ENCODE measurements at places on chromosomes 4 and X.

DNA sequence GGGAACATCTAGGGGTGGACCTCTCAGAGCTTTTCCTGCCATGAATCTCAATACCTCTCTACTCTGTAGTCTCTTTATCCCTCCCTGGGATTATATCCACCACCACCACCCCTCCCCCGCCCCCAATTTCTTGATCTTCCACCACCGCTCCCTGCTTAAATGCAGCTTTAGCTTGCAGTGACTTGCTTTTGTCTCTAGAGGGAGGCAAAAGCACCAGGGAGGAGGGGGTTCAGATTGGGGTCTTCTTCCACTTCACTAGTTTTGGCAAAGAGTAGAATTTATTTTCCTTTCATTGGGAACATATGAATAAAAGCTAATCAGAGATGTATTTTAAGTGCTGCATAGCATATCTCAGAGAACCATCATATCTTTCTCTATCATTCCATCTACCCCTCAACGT lies 5.5 kb downstream of the ARHGAP36 start:
- DNase-seq: no peak

DNA sequence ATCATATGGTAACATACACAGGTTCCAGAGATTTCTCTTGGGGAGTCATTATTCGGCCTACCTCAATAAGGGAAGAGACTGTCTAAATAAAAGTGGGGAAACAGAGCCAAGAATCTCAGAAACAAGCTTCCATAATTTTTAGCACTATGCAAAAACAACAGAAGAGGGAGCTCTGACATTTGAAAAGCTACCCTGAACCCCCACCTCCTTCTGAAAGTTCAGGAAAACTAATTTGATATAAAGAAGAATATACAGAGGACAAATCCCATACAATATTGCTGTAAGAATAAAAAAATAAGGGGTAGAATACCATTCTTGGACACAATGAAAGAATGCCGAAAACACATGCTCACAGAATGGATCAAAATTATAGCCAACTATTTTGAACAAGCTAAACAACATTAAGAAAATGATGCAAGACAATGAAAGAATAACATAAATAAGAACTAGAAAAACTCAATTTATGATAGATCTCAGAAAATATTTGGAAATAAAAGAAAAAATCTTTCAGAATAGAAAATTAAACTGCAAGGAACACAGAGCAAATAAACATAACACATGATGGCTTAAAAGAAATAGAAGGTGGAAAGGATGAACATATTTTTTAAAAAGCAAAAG lies 14.4 kb upstream of the ZNF41 start:
- DNase-seq: peak; percentile 32

DNA sequence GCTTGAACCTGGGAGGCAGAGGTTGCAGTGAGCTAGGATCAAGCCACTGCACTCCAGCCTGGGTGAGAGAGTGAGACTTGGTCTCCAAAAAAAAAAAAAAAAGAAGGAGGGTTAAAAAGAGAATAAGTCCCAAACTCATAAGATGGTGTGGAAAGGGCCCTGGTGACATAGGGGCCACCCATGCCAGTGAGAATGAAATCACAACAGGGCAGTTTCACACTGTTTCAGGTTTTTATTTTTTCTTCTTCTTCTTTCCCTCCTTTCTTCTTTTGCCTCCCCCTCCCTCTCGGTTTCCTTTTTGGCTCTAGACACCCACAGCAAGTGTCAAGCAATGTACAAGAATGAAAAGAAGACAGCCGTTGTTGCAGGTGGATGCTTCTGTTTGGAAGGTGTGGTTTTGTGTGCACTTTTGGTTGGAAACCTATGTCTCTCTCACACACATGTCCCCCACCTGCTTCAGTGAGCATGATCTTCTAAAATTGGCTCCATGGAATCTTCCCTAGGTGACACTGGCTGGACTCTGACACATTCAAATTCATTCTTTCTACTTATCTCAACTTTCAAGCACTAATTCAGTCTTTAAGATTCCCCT lies 14.4 kb upstream of the TLR8 start:
- no peak for DNase-seq

DNA sequence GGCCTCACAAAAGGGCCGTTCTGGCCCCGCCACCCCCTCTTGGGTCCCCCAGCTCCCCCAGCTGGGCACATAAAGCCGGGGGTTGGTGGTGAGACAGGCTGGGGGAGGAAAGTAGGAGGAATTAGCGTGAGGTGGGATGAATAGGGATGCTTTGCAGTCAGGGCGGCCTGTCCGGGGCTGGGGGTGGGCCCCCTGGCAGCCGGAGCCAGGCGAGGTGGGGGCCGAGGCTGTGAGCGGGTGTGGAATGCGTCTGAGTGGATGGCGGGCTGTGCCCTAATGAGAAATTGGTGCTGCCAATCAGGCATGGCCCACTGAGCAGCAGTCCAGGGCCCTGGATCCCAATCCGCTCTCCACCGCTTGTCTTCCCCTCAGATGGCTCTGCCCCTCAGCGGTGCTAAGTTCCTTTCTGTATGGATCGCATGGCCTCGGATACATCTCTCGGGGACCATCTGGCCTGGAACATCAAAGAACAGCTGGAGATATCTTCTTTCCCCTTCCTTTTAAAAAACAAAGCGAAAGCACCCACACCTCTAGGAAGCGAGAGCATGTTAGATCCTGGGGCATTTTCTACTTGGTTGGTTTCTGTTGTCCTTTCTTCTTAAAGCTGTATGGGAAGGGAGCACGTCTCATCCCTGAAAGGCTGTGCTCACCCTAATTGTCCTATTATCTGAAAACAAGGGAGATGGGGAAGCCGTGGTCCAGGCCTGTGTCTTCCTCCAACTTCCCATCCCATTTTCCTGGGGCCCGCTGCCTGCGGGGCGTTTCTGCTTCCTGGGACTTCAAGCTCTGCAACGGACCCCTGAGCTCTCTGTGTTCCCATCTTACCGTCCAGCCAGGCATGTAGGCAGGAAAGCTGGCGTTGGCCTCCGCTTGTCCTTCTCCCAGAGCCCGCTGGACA lies 106.9 kb downstream of the SORCS2 start:
- DNase-seq: no peak

DNA sequence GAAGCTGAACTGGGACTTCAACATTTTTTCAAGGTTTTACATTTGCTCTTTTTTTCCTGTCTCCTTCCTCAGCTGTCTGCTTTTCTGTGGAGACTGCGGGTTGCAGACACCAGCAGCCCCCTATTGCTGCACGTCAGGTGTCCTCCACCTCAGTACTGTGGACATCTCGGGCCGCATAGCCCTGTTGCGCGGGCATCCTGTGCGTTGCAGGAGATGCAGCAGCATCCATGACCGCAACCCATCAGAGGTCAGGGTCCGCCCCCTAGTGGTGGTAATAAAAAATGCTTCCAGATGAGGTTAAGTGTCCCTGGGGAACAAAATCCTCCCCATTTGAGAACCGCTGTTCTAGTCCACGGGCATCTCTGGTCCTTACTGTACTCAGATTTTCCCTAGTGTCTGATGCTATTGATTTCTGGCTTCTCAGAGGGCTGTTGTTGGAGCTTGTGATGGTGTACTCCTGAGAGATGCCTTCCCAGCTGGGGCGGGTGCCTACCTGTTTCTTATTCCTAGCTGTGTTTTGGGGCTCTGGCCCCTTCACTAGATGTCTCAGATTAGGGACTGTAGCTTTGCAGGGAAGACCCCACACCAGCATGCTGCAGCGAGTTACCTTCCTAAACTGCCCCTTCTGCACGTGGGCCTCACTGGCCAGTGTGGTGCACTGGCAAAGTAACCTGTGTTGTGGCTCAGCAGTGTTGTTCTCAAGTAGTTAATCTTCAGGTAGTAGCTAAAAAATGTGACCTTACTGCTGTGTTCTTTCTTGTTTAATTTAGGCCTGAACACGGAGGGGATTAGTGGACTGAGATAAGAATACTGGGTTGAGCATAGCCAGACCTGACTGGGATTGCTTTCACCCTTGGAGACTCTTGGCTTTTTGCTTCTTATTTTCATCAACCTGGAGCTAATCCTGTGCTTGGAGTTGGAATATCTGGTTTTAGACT lies 28.2 kb downstream of the NSD2 start:
- DNase-seq: peak; percentile 82

DNA sequence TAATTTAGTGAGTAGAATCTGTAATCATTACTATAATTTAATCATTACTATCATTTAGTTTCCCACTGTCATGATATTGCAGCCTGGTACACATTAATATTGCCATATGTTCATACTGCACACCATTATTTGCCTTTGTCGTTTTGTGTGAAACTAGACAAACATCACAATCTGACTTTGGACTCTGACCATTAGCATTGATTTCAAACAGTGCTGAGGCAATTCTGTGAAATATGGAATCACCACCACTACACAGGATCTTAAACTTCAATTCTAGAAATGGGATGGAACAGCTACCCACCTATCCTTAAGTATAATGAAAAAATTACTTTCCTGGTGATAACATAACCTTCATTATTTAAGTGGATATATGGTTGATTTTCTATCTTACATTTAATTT lies 98.3 kb downstream of the SORBS2 start:
- no peak for DNase-seq

DNA sequence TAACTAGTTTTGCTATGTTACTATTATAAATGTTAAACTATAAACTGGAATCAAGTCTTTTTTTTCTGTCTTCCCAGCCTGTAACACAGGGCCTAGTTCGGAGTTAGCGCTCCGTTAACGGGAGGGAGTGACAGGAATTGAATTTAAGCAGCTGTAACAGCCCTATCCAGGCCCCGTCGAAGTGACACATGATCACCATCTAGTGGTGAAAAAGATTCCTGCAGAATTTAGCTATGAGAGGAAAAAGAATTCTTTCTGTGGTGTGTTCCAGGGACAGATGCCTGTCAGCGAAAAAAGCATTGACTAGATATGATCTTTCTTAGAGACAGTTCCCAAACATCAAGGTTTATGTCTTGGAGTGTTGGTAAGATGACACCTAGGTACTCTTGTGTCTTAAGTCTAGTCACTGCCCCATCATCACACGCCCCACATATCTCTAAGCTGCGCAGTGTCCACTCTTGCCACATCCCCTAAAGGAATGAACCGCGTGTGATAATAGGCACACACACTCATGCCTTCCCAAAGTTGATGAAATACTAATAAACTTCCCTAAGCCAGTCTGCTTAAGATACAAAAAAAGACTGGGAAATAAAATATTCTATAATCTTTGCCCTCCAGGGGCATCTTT lies 2.1 kb downstream of the GAB3 start:
- DNase-seq: peak; percentile 50

GRCh38 chrX:154097003-154097588 lies 421 bp downstream of the MECP2 start:
- DNase-seq: peak; percentile 36

- DNase-seq: peak; percentile 75
These were observed 568 bp downstream of the HTT start for GRCh38 chr4:3074846-3075651.

DNA sequence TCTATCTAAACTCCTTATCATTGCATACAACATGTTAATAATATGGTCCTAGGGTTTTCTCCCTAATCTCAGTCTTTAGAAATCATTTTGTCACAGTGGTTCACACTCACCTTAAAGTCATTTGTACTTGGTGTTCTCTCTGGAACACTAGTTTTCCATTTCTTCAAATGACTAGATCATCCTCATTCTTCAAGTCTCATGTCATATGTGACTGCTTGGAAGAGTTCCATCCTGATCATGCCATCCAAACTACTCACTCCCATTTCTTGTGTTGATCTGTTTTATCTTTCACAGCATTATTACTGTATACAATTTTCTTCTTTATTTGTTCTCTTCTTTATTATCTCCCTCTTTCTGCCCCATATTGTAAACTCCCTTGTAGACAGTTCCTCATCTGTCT lies 66.5 kb downstream of the HTR2C start:
- peak; percentile 7 for DNase-seq

- DNase-seq: no peak
These were observed 46.8 kb upstream of the GPR78 start for GRCh38 chr4:8533274-8533865.

- no peak for DNase-seq
These were observed 37.0 kb upstream of the NUDT6 start for GRCh38 chr4:122959441-122959840.

DNA sequence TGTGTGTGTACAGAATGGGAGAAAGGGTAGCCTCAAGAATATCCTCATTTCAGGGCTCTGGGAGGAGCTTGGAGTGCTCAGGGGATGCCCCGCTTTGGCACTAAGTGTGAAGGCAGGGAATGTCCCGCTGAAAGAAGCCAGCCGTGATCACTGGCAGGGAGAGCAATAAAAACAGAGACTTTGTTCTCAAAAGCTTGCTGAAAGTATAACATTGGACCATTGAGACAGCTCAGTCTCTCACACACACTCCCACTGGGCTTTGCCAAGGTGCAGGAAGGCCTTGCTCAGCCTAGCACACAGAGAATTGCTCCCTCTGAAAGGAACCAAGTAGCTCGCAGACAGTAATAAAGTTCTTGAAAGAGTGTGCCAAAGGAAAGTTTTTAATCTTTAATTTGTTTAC lies 143.8 kb upstream of the SLITRK2 start:
- no peak for DNase-seq

GRCh38 chrX:129626026-129626425 lies 28.7 kb downstream of the APLN start:
- no peak for DNase-seq

- DNase-seq: no peak
These were observed 680.6 kb downstream of the TECRL start for GRCh38 chr4:63728480-63729177.

GRCh38 chr4:84500386-84501201 lies 1.5 kb upstream of the NKX6-1 start:
- DNase-seq: no peak

- no peak for DNase-seq
These were observed 2.7 kb downstream of the SLC34A2 start for GRCh38 chr4:25658357-25658771.

DNA sequence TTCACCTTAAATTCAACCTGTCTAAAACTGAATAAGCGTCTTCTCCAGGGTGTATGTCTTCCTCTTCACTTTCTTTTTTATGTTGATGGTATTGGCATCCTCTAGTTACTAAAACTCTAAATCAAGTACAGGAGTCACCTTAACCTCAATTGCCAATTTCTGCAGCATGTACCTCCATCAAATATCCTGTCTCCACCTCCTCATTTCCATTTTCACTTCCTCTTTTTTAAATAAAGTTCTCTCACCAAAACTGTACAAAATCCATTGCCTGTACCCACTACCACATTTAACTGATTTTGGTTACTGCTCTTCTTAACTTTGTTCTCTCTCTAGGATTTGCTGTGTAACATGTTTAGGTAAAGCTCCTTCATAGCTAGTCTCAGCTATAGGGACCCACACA lies 9.2 kb upstream of the NPFFR2 start:
- no peak for DNase-seq

GRCh38 chr4:95742872-95743271 lies 97.0 kb upstream of the PDHA2 start:
- DNase-seq: no peak

DNA sequence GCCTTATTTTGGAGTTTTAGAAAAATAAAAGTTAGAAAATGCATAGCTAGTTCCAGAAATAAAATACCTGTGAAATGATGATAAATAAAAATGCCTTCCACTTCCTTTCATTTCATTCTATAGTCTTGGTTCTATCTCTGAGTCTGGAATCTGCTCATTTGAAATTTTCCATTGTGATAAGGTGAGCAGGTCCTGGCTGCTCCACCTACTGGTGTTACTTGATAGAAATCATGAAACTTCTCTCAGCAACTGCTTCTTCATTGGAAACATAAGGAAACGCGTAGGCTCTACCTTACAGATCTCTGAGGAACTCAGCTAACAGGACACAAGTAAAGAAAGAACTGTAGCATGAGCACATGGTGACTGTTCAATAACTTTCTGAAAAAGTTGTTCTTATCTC lies 141.8 kb downstream of the DCHS2 start:
- peak; percentile 43 for DNase-seq

All from epithelial cell of esophagus (primary cell).